ENCODE measurements at places on chromosomes 2 and 18. TPM values are rescaled to one million over a fixed set of nuclear protein-coding genes. Genes with fewer than 3 reads are reported as not detected.

The SMC6 gene
- total RNA-seq = 51.2 TPM

The ASXL3 gene
- total RNA-seq = 0.32 TPM

The GREB1 gene
- total RNA-seq = 0.30 TPM

The TCF23 gene
- total RNA-seq = not detected

The FMNL2 gene
- 15.6 TPM for total RNA-seq
